ENCODE measurements at places on chromosomes 2 and 18.

- no peak for DNase-seq
Observed at GRCh38 chr2:192146069-192147015, 48.4 kb downstream of the TMEFF2 start.

DNA sequence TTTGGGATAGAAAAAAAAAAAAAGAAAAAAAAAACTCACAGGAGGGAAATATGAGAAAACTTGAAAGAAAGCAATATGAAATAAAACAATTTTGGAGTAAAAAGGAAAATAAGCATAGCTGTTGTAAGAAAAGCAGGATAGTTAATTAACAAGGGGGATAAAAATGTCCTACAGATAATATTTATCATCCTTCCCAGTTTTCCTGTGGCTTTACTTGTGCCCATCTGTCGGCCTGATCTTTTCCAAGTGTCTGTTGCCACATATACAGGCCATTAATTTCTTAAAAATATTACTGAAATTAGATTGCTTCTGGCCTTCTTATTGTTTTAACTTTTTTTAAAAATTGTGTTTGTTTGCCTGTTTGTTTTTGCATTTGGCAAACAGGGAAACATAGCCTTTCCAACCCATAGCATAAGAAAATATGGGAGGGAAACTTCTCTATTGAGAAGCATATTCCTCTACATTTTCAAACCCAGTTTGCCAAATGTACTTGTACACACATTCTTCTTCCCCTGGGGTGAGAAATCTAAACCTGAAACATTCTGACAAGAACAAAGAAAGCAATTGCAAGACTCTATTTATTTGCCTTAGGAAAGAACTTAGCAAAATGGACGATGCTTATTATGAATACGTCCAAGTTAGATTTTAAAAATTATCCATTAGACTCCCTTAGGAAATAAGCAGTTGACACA lies 272.3 kb downstream of the CDH20 start:
- no peak for DNase-seq

DNA sequence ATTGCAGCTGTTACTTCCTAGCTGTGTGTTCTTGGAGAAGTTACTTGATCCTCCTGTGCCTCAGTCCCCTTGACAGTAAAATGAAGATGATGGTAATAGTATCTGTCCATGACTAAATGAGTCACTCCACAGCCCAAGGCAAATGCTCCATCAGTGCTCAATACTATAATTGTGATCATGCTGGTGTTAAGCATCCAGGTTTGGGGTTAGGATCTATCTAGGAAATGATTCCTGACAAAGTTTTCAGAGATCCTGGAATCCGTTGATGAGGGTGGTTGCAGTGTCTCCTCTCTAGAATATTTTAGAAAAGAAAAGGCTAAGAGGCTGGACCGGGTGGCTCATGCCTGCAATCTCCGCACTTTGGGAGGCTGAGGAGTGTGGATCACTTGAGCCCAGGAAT lies 2.7 kb upstream of the PRELID3A start:
- no peak for DNase-seq

DNA sequence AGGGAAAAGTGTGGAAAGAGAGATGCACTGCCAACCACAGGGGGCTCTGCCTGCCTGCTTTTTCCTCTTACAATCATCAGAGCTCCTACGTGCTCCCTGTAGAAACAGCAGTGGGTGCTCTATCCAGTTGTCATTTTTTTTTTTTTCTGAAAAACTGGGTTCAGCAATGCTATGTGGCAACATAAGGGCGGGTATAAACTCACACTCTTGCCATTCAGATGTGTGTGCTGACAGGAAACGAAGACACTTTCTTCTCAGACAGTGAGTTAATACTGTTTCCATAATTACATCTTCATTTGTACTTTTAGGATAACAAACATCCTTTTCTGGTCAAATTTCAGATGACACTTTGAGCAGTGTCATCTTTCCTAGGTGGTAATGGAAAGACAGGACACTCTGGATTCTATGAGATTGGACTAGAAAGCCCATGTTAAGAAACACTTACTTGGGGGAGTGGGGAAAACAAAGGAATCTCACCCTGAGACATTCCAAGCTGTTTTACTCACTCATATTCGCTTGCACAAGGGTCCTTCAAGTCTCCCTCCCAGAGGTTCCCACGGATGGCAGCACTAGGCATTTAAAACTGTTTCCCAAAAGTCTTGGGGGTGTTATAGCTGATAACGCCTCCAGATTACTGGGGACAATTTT lies 41.3 kb downstream of the CCDC93 start:
- DNase-seq = no peak

DNA sequence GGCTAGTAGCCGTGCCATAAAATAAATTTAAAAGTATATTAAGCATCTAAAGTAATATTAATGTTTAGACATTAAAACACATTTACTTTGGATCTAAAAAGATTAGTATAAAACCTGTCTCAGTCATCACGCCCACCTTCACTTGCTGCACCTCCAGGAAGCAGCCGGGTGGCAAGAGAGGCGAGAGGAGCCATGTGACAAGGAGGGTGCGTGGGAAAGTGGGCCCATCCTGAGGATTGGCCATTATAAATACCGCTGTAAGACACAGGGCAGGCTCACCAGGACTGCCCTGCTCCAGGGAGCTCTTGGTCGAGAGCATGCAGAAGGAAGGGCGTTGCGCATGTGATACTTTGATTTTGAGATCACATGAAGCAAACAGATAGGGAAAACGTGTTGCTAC lies 34.4 kb upstream of the ALKAL2 start:
- DNase-seq = no peak

GRCh38 chr2:116810071-116810470 lies 1004.4 kb upstream of the DDX18 start:
- no peak for DNase-seq

GRCh38 chr2:188515918-188516317 lies 224.2 kb downstream of the GULP1 start:
- no peak for DNase-seq

DNA sequence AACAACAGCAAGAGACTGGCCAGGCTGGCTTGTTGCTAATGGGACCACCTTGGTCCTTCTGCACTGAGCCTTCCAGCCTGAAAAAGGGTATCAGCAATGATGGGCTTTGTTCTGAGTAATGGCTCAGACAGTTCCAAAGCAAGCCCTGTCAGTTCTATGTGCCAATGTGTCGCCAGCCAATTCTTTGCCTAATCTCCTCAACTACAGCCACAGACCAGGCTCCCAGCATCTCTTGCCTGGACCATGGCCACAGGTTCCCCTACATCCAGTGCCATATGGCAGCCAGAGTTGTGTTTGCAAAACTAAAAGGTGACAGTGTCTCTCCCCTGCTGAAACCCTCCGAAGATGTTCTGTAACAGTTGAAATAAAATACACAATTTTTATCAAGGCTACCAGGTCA lies 61.5 kb upstream of the TMEM177 start:
- DNase-seq = no peak

GRCh38 chr18:26556573-26556972 lies 8.2 kb upstream of the KCTD1 start:
- no peak for DNase-seq

DNA sequence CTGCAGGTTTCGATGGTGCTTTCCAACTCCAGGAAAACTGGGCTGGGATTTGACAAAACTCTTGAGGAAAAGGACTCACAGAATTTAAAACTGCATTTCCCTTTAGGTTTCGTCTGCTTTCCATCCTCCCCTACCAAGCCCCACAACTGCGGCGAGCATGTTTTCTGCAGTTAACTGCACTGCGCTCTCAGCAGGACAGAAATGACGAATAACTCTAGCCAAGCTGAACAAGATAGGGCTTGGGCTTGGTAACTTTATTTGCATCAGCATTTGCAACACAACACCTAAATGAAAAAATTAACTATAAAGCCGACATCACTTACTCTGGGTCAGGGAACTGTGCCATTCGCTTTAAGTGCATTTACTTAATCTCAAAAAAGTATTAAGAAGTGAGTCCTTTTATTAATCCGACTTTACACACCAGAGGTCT lies 669 bp upstream of the PIKFYVE start:
- DNase-seq = peak; percentile 29

DNA sequence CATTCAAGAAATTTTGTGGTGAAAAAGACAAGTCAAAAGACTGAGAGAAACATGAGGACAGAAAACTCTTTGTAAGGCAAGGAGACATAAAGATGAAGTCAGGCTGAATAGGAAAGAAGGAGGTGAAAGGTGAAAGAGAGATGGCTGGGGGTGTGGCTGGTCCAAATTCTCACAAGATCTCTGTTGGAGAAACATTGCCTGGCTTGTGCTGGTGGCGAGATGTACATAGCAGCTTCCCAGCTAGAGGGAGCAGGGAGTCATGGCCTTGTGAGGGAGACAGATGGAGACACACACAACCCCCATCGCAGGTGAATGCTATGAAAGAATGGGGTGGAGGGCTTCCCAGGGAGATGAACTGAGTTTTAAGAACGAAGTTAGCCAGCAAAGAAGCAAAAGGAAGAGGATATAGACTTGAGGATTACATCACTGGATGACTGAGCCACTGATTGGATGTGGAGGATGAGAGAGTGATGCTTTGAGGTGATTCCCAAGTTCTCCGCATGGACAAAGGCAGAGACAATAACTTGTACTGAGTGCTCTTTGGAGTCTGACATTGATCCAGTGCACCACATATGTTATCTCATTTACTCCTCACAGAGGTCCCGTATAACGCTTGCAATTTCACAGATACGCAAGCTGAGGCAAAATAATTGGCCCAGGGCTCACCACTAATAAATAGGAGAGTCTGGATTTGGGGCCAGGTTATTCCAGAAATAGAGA lies 3.7 kb upstream of the EMX1 start:
- no peak for DNase-seq

- no peak for DNase-seq
Observed at GRCh38 chr2:9997936-9998335, 45.4 kb upstream of the KLF11 start.

DNA sequence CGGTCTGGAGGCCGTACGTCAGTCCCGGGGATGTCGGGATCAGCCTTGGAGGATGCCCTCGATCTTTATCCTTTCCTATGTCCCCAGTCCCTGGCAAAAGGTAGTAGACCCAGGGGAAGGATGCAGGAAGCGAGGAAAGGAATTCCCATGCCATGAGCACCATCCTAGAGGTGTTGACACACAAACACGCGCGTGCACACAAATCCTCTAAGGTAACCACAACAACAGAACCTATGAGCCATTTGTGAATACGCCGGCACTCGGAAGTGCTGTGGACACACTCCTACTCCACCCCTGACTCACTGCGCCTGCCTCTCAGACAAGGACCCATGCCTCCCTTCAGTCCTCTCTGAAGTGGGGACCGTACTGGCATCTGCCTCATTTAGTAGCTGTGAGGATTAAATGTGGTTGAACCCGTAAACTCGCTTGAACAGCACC lies 11.3 kb upstream of the MLPH start:
- peak; percentile 42 for DNase-seq

GRCh38 chr18:59988098-59988706 lies 88.4 kb downstream of the PMAIP1 start:
- peak; percentile 40 for DNase-seq

- DNase-seq = no peak
Observed at GRCh38 chr2:237956402-237956736, 10.4 kb upstream of the UBE2F start.

GRCh38 chr2:42909966-42910365 lies 117.6 kb upstream of the HAAO start:
- DNase-seq = no peak

GRCh38 chr2:31694444-31694843 lies 113.7 kb upstream of the SRD5A2 start:
- no peak for DNase-seq

GRCh38 chr2:213609570-213610170 lies 325.4 kb downstream of the SPAG16 start:
- DNase-seq = no peak

GRCh38 chr2:113376913-113377445 lies 60.5 kb upstream of the ZNG1B start:
- no peak for DNase-seq

GRCh38 chr2:38409156-38410102 lies 32.4 kb upstream of the ATL2 start:
- no peak for DNase-seq

Data from stimulated activated CD4-positive, alpha-beta T cell treated with anti-CD3 and anti-CD28 coated beads, Interleukin-4, amount 100 ng/mL, for 1 hour (primary cell).